Caudate nucleus (tissue), 63 donors: ENCODE measurements at places on chromosomes 16 and 17.
A peak's percentile ranks its signal among the peaks of the same experiment; 100 is the strongest.

- DNase-seq: no peak
Measured at GRCh38 chr16:11499295-11500089, 87.2 kb downstream of the LITAF start.

DNA sequence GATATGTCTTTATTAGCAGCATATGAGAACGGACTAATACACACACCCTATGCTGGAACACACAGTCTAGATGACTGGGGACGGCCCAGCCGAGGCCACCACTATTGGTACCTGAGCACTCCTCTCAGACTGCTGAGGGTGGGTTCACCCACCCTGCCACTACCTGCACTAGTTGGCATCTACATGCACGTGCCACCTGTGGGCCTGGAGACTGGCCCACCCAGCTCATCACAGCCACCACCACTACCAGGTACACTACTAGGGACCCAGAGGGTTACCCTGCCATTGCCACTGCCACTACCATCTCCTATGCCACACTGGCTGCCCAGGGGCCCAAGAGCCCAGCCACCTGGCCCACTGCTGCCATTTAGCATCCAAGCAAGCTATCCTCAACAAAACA, 32.5 kb downstream of the MEAK7 start:
- DNase-seq: no peak

DNA sequence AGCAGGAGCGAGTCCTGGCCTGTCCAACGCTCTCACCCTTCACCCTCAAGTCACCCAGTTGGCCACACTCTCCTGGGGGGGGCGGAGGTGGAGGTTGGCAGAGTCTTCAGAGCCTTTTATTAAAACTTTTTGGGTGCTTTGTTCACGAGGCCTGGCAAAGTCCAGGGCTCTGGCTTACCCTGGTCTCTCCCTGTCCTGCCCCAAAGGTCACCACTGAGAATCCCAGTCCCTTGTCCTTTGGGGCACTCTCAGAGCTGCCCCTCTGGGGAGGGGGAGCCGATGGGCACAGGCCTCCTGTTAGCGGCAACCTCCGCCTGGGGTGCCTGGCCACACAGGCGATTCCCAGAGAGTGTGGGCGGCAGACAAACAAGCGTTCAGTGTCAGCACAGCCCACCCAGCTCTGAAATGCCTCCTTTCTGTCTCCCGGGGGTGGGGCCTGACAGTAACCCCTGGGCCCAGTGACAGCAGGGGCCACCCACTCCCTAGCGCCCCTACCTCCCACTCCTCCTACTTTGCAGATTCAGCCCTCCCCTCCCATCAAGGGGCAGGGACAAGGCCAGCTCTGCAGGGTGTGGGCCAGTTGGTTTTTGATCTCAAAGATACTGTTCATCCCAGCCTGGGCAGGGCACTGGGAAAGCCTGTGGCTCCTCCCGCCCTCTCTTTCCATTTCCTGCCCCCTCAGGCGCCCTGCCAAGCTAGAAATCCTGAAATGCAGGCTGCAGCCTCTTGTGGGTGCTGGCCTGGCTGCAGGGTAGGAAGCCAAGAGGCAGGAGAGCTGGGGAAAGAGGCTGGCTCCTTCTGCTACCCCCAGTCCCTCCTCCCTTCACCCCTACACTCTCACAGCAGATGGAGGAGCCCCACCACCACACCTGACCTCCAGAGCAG, 36.6 kb upstream of the EMP2 start:
- DNase-seq: peak; percentile 18

- no peak for DNase-seq
Measured at GRCh38 chr17:75518201-75518600, 1.9 kb downstream of the TSEN54 start.

DNA sequence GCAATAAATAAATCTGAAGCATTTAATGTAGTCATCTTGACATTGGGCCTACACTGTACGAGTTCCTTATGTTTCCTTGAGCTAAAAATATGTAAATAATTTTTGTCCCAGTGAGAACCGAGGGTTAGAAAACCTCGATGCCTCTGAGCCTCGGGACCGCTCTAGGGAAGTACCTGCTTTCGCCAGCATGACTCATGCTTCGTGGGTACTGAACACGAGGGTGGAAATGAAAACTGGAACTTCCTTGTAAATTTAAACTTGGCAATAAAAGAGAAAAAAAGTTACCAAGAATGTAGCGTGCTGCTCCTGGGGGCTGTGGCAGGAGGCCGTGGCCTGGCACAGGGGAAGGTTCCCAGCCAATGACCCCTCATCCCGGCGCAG, 74.1 kb downstream of the SOCS1 start:
- DNase-seq: no peak

GRCh38 chr16:58492735-58493134, 7.2 kb upstream of the NDRG4 start:
- no peak for DNase-seq

DNA sequence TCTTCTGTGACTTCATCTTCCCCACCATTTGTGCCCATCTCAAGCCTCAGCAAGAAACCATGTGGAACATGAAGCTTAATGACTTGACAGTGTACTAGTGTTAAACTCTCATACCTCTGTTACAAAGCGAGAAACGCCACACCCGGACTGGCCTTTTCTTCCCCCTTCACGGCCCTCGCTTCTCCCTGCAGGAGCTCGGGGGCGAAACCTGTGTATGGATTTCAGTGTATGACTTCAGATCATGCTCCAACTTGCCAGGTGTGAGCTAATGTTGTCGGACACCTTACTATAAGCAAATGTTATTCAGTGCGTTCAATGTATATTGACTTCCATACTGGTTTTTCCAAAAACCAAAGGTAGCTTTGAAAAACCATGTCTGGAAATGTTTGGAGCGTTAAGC, 20.1 kb upstream of the SLC5A11 start:
- DNase-seq: no peak

- DNase-seq: no peak
Measured at GRCh38 chr17:14776791-14777190, 475.9 kb downstream of the HS3ST3B1 start.

GRCh38 chr17:4645642-4646041, 4.2 kb upstream of the ALOX15 start:
- no peak for DNase-seq

- DNase-seq: no peak
Measured at GRCh38 chr17:41528959-41529353, 848 bp upstream of the KRT19 start.

- no peak for DNase-seq
Measured at GRCh38 chr16:11175106-11175786, 80.8 kb downstream of the SOCS1 start.

DNA sequence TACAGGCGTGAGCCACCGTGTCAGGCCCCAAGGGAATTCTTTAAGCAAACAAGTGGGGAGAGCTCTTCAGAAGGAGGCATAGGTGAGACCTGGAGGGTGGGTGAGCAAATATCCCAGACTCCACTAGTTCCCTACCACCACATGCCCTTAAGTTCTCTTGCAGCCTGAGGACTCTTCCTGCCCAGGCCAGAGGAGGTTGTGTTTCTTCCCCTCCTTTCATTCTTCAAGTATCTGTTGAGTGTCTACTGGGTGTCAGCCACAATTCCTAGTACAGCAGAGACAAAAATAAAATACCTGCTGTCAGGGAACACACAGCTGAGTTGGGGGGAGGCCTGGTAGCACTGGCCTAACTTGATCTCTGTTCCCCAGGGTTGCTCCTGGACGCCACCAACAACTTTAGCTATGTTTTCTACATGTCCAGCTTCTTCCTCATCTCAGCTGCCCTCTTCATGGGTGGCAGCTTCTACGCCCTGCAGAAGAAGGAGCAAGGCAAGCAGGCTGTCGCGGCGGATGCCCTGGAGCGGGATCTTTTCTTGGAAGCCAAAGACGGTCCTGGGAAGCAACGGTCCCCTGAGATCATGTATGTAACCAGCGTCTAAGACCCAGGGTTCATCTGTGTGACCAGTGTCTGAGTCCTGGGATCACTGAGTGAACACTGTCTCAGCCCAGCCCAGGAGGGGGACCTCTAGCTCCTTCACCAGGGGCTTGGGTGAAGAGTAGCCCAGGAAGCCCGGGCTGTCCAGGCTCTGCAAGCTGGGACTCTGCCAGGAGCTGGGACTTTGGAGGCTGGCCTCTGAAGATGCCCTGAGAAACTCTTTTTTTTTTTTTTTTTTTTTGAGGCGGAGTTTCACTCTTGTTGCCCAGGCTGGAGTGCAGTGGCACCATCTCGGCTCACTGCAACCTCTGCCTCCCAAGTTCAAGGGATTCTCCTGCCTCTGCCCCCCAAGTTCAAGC, 5.9 kb upstream of the ARMC7 start:
- DNase-seq: no peak

DNA sequence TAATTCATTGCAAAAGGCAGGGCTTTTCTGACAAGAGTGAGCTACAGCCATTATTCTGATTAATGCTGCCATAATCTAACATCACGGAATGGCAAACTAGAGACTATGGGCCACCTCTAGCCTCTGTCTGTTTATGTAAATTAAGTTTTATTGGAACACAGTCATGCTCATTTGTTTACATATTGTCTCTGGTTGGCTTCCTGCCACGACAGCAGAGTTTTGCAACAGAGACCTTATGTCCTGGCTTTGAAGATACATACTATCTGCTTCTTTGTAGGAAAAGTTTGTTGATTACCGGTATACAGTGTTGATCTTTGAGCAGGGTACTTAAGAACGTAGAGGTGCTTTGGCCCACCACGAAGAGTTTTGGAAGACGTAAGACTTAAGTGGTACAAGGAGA, 715.9 kb upstream of the RBFOX1 start:
- no peak for DNase-seq

DNA sequence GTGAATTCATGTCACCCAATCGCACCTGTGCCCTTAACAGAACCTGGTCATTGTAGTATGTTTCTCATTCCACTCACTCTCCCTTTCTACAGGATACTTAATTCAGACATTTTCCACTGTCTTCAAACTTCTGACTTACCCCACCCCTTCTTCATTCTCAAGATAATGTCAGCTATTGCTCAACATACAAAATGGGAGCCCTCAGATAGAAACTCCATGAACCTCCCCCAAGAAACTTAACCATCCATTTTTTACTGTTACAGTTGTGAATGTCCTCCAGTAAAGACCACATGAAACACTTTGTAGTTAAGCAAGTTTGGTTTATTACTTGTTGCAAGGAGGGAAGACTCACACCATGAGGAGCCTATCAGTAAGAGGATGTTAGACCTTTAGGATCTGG, 22.1 kb upstream of the ARHGAP17 start:
- DNase-seq: no peak

DNA sequence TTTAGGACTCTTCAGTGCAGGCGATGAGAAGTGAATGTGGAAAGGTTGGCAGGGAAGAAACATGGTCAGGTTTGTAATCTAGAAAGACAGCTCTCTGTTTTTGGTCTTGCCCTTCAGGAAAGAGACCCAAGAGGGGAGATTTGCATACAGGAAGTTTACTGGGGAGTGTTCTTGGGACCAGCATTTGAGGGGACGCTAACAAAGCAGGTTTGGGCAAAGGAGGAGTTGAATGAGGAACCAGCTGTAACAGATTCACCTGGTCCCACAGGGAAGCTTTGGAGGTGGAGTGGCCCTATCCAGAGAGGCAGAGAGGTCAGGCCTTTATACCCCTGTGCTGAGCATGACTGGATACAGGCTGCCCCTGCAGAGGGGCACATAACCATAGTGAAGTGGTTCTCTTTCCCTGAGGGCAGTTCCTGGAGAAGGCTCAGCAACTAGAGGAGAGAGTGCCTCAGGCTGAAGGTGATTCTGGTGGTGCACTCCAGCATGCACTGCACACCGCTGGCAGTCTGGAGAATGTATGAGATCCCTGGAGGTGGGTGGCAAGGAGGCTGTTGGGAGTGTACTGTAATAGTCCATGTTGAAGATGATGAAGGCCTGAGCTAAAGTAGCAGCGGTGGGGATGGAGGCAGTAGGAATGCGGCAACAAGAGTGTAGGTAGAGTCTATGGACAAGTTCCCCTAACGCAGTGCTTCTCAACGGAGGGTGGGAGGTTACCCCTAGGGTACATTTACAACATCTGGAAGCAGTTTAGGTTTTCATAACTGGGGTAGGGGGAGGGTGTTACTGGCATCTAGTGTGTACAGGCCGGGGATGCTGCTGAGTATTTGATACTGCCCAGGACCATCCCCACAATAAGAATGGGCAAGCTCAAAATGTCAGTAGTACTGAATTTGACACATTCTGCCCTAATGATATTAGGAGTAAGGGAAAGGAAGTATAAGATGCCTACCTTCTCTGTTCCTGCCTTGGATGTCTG, 37.2 kb downstream of the MAP2K6 start:
- DNase-seq: no peak

- DNase-seq: no peak
Measured at GRCh38 chr17:47695429-47696376, 1.7 kb downstream of the TBKBP1 start.

GRCh38 chr17:82118815-82119380, 20.9 kb upstream of the FASN start:
- DNase-seq: no peak

GRCh38 chr17:79544142-79544914, 66.5 kb downstream of the RBFOX3 start:
- peak; percentile 48 for DNase-seq

DNA sequence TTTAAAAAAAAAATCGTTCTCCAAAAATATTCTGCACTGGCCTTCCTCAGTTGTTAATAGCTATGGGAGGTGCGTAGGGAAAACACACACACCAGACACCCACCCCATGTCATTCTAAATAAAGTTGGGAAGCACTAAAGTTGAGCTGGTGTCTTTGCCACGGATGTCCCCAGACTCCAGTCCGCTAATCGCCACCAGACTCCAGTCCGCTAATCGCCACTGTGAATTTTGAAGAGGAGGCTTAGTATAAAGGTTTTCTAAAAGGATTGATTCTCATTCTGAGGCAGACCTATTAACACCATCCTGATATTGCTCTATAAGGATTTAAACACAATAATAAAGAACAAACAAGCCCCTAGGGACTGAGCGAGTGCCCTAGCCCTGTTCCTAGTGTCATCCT, 22.7 kb upstream of the CPSF4L start:
- no peak for DNase-seq

DNA sequence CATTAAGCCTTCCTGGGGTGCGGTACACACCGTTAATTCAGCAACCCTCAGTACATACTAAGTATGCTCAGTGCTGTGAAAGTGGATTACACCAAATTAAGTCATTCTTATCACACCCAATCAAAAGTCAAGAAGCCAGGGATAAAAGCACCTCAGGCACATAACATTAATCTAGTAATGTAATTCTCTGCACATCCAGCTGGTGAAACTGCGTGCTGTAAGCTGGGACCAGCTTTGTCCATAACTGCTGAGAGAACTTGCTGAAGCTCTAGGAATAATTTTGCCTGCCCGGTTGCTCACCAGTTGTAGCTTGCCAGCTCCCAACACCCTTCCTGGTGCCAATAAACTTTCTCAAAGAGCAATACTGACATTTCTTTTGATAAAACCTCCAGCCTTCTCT, 44.9 kb downstream of the SLC47A1 start:
- DNase-seq: no peak

GRCh38 chr17:73291260-73291801, 20.5 kb downstream of the CDC42EP4 start:
- no peak for DNase-seq

DNA sequence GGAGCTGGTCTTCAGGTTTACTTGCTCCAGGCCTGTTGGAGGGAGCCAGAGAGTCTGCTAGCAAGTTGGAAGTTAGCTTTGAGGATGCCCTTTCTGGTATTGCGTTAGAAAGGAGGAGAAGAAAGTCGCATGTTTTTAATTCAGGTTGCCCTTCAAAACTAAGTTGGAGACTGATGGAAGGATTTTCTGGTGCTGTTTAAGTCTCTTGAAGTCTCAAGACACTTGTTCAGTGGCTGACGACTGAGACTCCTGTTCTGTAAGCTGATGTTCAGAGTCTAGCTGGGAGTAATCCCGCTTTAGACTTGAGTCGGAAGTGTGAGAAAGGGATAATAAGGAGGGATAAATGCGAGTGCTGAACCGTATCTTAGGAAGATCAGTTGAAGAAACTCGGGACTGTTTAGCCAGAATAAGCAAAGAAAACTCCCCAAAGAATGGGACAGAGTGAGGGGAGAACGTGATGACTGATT, 740 bp downstream of the AATF start:
- DNase-seq: no peak

- DNase-seq: no peak
Measured at GRCh38 chr16:71353736-71354135, 4.8 kb upstream of the CALB2 start.
